ENCODE measurements at places on chromosomes 6 and 20. TPM values are rescaled to one million over a fixed set of nuclear protein-coding genes. Genes with fewer than 3 reads are reported as not detected.

AGER gene
- 20.7 TPM for total RNA-seq

MAPK13 gene
- total RNA-seq, result 35.6 TPM

SIRPB1 gene
- 6.0 TPM for total RNA-seq

GRCh38 chr6:140303218-140303949 lies 928.9 kb upstream of the CITED2 start:
- no peaks in the 10 kb centered on the region for H3K36me3 ChIP-seq
- H3K4me3 ChIP-seq, result no peak overlapping the region
- no peaks in the 10 kb centered on the region for H3K4me1 ChIP-seq
- H3K27me3 ChIP-seq, result no peaks in the 10 kb centered on the region

- peak overlapping the region; percentile 71 for H3K4me3 ChIP-seq
- peak overlapping the region; percentile 95 for H3K27ac ChIP-seq
- peak; percentile 62 for DNase-seq
- H3K36me3 ChIP-seq, result peaks cover 15% of the 10 kb centered on the region
Observed at GRCh38 chr6:129672881-129673631, 36.9 kb downstream of the ARHGAP18 start.

GRCh38 chr6:118725944-118726343 lies 74.6 kb upstream of the CEP85L start:
- H3K36me3 ChIP-seq, result no peaks in the 10 kb centered on the region
- H3K4me1 ChIP-seq, result peaks cover 23% of the 10 kb centered on the region
- H3K27me3 ChIP-seq, result no peaks in the 10 kb centered on the region

DNA sequence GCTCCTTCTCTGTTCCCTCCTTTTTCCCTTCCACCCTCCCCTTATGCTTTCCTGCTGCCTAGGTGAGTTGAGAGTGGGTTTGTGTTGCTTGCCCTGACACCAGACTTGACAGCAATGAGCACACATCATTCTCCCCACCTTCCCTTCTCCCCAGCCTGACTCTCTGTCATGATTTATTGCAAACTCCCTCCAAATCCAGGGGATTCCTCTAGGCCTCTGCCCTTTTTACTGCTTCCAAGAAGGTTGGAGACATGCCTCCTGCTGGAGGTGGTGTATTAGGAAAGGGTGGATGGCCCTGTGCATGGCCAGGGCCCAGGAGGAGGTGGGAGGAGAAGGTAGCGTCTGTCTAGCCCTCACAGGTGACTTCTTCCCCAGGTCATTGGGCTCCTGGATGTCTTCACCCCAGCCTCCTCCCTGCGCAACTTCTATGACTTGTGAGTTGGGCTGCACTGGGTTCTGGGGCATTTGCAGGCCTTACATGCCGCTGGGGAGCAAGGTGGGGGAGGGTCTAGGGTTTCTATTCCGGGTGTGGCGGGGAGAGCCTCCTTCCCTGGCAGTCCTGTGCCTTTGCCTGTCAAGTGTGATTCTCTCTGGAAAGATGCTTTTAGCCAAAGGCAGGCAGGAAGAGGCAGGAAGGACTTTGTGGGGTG lies 2.1 kb downstream of the MAPK13 start:
- H3K4me3 ChIP-seq, result peak overlapping the region; percentile 78
- H3K36me3 ChIP-seq, result peaks cover 13% of the 10 kb centered on the region
- no peaks in the 10 kb centered on the region for H3K27me3 ChIP-seq
- H3K27ac ChIP-seq, result peak overlapping the region; percentile 91
- no peak for DNase-seq

Data from activated CD8-positive, alpha-beta memory T cell treated with anti-CD3 and anti-CD28 coated beads, Interleukin-2, amount 10 ng/mL, durations not matched to agents 7 days and 5 days (primary cell).